ENCODE measurements at places on chromosomes 1 and 21.

- DNase-seq, result no peak
Measured at GRCh38 chr1:237975903-237976302, 85.2 kb upstream of the ZP4 start.

DNA sequence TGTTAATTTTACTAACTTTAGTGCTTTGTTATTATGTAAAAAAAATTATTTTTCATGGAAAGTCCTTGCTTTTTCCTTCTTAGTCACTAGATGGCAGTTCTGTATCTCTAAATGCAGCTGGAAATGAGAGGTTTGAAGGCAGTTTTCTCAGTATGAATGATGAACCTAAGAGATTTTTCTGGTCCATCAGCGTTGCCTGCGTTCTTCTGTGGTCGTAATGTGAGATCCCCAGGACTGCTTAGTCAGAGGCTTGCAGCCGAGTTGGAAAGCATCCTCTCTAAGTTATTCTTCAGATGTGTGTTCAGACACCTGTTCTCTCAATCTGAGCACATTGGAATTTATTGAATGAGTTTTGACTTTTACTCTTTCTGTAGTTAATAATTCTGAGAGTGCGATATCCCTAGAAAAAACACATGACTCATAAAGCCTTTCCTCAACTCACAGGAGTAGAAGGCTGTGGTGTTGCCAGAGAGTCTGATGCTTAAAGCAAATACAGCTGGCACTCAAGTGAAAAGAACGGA is 99.3 kb downstream of the FMN2 start:
- DNase-seq, result no peak

- DNase-seq, result no peak
Measured at GRCh38 chr1:77514921-77515776, 167.3 kb downstream of the ZZZ3 start.

- DNase-seq, result no peak
Measured at GRCh38 chr21:22710721-22711120, 1712.5 kb downstream of the NCAM2 start.

- DNase-seq, result no peak
Measured at GRCh38 chr1:116574581-116575291, 3.9 kb upstream of the CD58 start.

DNA sequence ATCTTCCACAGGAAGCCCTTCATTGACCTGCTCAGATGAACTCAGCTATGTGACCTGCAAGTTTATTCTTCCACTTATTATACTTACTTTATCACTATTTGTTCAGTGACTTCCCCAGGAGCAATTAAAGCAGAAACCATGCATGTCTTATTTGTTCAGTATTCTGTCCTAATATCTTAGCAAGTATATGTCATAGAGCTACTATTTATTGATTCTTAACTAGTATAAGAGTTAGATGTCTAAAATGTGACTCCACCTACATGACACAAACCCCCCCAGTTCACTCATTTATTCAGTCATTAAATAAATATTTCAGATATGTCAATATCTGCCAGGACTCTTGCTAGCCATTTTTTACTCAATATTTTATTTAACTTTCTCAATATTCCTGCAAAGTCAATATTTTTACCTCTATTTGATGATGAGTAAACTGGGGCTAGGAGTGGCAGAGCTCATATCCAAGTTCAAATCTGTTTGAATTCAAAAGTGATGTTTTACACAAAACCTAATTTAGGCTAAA is 469.0 kb upstream of the USP24 start:
- no peak for DNase-seq

DNA sequence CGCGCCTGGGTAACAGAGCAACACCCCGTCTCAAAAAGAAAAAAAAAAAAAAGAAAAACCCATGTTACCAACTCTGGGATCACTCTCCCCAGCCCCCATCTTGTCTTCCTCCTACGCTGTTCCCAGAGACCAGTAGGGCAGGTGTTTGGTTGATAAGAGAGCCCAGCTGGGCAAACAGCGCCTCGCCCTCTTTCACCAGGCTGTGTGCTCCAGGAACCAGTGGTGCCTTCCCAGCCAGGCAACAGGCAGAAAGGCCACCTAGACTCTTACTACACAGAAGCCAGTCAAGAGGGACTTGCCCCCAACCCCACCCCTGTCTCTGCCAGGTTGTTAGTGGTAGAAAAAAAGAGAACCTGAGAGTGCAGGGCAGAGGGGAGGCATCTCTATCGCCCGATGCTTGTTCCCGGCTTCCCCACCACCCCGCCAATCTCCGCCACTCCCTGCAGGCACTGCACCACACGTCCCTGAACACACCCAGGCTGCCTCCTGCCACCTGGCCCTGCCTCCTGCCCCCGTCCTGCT is 14.0 kb upstream of the CTRC start:
- DNase-seq, result no peak

- DNase-seq, result no peak
Measured at GRCh38 chr1:67861856-67862516, 28.7 kb upstream of the GNG12 start.

DNA sequence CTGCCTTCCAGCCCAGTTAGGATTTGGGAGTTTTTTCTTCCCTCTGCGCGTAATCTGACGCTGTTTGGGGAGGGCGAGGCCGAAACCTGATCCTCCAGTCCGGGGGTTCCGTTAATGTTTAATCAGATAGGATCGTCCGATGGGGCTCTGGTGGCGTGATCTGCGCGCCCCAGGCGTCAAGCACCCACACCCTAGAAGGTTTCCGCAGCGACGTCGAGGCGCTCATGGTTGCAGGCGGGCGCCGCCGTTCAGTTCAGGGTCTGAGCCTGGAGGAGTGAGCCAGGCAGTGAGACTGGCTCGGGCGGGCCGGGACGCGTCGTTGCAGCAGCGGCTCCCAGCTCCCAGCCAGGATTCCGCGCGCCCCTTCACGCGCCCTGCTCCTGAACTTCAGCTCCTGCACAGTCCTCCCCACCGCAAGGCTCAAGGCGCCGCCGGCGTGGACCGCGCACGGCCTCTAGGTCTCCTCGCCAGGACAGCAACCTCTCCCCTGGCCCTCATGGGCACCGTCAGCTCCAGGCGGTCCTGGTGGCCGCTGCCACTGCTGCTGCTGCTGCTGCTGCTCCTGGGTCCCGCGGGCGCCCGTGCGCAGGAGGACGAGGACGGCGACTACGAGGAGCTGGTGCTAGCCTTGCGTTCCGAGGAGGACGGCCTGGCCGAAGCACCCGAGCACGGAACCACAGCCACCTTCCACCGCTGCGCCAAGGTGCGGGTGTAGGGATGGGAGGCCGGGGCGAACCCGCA is at the start of gene PCSK9:
PCSK9 (plus strand) TSS at position 207 of the 741 bp plus-strand sequence; CDS start at position 497, 290 bp downstream.
- no peak for DNase-seq

- DNase-seq, result peak; percentile 35
Measured at GRCh38 chr1:88773540-88774150, 89.6 kb downstream of the PKN2 start.

GRCh38 chr1:208644401-208645160 is 400.4 kb upstream of the PLXNA2 start:
- DNase-seq, result no peak

DNA sequence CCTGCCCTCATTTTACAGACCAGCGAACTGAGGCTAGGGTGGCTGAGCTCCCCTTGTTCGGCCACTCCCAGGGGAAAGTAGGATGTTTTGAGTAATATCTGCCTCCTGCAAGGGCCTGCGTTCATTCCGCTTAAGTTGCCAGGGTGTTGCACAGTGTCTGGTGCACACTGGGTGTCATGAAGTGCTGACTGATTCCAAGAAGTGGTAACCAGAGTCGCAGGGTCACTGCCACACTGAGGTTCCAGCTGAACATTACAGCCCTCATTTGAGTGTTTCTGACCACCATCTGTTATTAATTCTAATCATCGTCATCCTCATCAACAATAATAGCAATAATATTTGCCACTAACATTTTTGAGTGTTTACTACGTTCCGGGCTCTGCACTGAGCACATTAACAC is 250.6 kb downstream of the KAZN start:
- DNase-seq, result no peak

- DNase-seq, result no peak
Measured at GRCh38 chr1:64750875-64751274, 6.0 kb downstream of the RAVER2 start.

GRCh38 chr1:160293020-160293968 is 8.4 kb upstream of the PEX19 start:
- no peak for DNase-seq

DNA sequence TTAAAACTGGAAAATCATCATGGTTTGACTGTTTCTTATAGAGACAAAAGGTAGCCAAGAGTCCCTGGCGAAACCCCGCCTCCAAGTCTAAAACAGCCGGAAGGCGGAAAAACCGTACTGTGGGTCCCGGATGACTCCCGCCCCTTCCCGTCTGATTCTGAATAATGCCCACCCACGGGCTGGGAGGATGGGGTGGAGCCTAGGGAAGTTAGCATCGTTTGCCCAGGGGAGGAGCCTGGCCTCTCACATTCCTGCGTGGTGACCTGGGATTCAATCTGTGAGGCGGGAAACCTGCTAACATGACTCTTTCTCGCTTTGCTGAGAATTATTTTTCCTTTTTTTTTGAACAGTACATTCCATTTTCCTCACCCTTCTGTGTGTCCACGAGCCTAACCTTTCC is 124.9 kb downstream of the KCNK1 start:
- no peak for DNase-seq

DNA sequence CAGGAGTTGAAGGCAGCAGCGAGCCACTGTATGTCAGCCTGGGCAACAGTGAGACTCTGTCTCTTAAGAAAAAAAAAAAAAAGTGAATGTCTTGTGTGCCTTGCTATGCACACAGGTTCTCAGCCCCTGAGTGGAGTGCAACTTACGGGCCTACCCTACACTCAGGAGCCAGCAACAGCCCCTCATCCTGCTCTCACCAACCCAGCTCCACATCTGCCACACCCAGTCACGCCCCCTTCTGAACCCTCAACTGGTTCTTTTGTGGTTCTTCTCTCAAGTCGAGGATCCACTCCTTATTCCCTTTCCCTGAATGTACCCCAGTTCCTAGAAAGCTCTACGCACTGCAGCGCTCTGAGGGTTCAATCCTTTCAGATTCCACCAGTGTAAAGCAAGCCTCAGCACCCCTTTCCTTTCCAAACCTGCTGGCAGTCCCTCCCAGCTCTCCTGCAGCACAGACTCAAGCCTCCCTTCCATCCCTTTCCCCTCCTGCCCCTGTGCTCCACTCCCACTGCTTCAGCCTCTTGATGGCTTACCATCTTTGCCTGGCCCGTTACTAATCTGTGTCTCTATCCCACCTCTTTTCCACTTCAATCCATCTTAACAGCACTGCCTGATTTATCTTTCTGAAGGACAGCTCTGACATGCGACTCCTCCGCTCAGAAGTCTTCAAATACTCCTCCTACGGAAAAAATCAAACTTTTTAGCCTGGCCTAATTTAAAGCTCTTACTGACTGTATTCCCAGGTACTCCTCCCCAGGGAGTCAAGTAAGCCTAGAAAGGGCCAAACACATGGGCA is 38.1 kb downstream of the GNB1 start:
- DNase-seq, result no peak

DNA sequence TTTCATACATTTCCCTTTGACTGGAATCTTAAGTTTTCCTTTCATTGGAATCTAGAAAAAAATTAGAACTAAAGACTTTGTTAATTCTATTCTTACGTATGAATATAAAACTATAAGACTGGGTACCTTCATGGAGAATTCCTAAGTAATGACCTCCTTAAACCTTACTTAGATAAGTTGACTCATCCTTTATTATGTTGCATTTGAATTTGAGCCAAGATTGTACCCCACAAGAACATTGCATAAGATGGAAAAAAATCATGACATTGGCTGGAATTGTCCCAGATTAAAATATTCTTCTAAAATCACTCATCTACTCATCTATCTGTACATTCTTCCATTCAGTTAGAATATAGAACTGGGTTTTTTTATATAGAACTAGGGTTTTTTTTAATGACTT is 137.4 kb downstream of the C1orf21 start:
- DNase-seq, result no peak

- DNase-seq, result no peak
Measured at GRCh38 chr21:32184485-32184884, 94.4 kb downstream of the MIS18A start.

- DNase-seq, result no peak
Measured at GRCh38 chr1:89563957-89564604, 39.5 kb downstream of the LRRC8B start.

GRCh38 chr1:26335774-26336476 is 18.0 kb downstream of the CRYBG2 start:
- DNase-seq, result no peak

DNA sequence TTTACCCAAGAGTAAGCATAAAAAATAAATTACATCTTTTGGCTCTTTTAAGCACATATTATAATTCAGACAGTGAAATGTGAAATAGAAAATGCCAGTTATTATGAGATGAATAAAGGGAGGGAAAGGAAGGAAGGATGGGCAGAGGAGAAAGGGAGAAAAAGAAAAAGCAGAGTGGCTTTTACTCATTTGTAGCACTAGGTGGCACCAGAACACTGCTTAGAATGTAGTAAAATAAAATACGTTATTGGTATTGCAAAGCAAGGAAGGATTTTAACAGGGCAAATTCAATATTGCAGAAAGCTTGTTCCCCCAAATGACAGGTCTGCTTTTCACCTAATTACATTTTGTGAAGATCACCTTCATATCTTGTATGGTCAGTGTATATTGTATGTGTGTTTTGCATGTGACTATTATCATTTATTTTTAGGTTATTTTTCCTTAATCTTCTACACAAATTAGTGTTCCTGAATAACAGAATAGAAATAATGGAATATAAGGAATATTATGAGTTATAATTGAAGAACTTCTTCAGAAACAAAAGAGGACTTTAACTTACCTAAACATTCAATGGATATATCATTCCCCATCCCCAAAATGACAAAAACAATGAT is 9.1 kb upstream of the PCNX2 start:
- no peak for DNase-seq

- no peak for DNase-seq
Measured at GRCh38 chr1:197198911-197199310, 52.4 kb upstream of the ASPM start.

DNA sequence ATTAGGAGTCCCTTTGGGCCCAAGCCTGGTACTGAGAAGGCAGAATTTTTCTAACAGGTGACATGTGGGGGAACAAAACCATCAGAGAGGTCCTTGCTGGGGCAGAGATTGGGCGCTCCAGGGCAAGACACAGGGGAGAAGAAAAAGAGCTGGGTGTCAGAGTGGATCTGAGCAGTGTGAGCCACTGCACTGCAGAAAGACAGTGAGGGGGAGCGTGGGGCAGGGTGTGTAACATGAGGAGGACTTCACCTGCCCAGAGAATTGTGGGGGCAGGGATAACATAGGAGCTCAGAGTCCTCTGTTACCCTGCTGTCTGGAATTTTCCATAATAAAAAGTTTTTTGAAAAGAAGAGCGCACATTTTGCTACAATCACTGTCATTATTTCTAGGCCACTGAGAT is 25.5 kb upstream of the CSF3R start:
- no peak for DNase-seq

- DNase-seq, result no peak
Measured at GRCh38 chr1:25774921-25775771, 24.8 kb upstream of the SELENON start.

GRCh38 chr1:117389284-117389683 is 22.0 kb downstream of the MAN1A2 start:
- no peak for DNase-seq

GRCh38 chr21:42584296-42584641 is 69.2 kb upstream of the PDE9A start:
- DNase-seq, result no peak

GRCh38 chr1:16430606-16431005 is 6.6 kb downstream of the SPATA21 start:
- DNase-seq, result no peak

GRCh38 chr1:3497521-3497920 is 43.1 kb downstream of the ARHGEF16 start:
- DNase-seq, result no peak
